Dorsolateral prefrontal cortex (tissue), 122 donors: ENCODE measurements at places on chromosomes 3 and 15. TPM values are rescaled to one million over a fixed set of nuclear protein-coding genes. Genes with fewer than 3 reads are reported as not detected.

Gene CAV3
- total RNA-seq = not detected

GRCh38 chr3:111608383-111608782, 13.2 kb upstream of the ZBED2 start:
- no peak for DNase-seq

- no peak for DNase-seq
These were observed 7.9 kb upstream of the RARB start for GRCh38 chr3:25420147-25420546.

GRCh38 chr3:149688122-149688757, 30.4 kb upstream of the WWTR1 start:
- no peak for DNase-seq

DNA sequence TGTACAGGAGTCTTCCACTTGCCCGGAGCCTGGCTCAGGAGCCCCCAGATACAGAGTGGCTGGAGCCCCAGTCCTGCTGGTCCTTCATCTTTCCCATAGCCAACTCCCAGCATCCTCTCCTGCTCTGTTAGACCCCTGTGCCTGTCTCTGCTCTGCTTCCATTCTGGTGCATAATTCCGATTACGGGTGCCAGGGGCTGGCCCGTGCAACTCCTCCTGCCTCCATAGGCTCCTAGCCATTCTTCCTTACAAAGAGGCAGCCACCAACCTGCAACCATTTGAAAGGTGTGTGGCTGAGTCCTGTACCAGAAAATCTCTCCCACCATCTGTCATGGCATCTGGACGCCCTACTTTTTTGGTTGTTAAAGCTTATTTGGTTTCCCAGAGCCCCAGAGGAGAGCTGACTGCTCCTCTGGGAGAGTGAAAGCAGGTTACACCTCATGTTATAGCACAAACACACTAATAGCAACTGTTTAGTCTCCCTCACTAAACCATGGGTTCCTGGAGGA, 5.2 kb upstream of the RAD18 start:
- no peak for DNase-seq

- no peak for DNase-seq
These were observed 212.1 kb downstream of the ROBO1 start for GRCh38 chr3:79555655-79556054.

DNA sequence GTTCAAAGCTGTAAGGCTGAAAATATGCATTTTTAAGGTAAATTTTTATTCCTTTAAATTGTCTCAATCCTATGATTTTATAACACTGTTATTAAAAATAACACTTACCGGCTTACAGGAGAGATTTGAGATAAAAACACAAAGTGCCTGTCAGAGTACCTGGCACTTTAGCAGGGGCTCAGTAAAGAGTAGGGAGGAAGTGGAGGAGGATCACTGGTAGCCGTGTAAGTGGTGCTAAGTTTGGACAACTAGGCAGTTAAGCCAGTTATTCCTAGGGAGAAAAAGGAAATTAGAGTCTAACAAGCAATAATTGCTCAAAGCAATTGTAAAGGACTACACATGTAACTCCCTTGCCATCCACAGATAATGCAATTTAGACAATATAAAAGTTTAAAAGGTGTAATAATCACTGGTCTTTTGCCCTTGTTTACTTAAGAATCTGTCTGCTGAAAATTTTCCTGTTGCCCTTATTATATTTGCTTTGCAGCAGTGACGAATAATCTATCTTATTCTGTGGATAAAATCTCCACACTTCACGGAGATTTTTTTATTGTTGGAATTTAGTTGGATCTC, 204.8 kb downstream of the CDIN1 start:
- no peak for DNase-seq

DNA sequence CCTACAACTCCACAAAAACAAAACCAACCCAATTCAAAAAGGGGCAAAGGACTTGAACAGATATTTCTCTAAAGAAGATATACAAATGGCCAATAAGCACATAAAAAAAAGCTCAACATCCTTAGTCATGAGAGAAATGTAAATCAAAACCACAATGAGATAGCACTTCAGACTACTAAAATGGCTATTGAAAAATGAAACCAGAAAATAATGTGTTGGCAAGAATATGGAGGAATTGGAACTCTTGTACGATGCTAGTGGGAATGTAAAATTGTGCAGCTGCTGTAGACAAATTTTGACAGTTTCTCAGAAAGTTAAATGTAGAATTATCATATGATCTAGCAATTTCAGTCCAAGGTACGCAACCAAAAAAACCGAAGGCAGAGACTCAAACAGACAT, 29.0 kb downstream of the KY start:
- no peak for DNase-seq

Gene ARRDC4
- total RNA-seq = 16.0 TPM

DNA sequence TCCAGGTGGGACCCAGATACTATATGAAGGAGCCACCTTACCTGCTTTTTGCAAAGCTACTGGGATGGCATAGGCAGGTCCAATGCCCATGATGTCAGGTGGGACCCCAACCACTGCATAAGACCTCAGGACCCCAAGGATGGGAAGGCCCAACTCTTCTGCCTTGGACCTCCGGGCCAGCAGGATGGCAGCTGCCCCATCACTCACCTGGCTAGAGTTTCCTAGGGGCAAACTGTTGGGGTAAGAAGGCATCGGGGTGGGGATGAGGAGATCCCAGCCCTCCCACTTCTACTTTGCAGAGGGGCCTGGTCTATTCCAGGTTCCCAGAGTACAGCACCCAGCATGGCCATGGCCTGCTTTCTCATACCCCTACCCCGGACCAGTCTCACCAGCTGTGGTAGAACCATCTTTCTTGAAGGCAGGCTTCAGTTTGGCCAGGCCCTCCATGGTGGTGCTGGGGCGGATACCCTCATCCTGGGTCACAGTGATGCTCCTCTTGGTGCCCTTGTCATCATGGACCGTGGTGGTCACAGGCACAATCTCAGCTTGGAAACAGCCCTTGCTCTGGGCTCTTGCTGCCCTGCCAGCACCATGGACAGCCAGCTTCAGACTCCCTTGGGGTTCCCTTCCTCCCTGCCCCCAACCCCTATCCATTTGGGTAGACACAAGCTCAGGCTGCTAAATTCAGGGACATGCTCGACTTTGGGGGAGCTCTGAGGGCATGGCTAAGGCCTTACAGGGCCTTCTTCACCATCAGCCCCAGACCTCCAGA, 10.6 kb downstream of the ACAA1 start:
- DNase-seq = no peak

Gene PAQR5
- 7.2 TPM for total RNA-seq

GRCh38 chr3:178709051-178709450, 172.8 kb downstream of the KCNMB2 start:
- DNase-seq = no peak

- no peak for DNase-seq
These were observed 53.6 kb downstream of the VGLL3 start for GRCh38 chr3:86937306-86937791.

GRCh38 chr3:173863551-173863950, 466.0 kb downstream of the NLGN1 start:
- DNase-seq = no peak

- no peak for DNase-seq
These were observed 61.9 kb downstream of the HMG20A start for GRCh38 chr15:77482570-77482969.

Gene TMEM202
- total RNA-seq = not detected

DNA sequence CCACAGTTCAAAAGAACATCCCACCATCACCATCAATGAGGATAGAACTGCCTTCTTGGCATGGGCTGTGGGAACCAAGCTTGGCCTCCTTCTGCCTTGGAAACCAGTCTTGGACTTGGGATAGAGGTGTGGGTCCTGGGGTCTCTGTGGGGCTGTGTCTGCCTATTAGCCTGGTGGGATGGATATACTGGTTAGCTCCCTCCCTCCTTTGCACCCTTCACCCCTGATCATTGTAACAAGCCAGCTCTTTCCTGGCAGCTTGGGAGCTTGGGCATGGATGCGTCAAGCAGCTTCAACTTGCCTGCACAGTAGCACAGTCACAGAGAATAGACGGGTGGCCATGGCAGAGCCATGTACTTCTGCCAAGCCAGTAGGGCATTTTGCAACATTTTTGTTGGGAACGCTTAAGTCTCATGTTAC, 65.2 kb downstream of the SMAD6 start:
- no peak for DNase-seq

Gene TEX9
- 10.2 TPM for total RNA-seq

Gene ATP13A5
- 5.2 TPM for total RNA-seq

Gene A4GNT
- not detected for total RNA-seq

DNA sequence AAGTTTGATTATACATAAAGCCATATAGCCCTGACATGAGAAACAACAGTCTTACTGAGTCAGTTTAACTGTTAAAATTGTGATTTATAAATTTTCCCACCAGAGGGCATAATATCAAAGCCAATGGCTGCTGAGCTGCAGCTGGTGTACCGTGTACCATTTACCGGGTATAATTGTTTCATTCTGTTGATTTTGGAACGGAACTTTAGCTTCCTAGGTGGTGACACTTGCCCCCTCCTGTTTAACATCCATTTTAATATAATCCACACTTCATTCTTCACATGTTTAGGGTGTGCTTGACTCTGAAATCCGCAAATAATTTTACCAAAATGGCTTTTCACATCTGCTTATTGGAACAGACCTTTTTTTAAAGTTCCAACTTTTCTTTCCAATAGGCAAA, 72.8 kb downstream of the SLC9A9 start:
- no peak for DNase-seq
